ENCODE measurements at places on chromosomes 5 and 9.
A peak's percentile ranks its signal among the peaks of the same experiment; 100 is the strongest.

DNA sequence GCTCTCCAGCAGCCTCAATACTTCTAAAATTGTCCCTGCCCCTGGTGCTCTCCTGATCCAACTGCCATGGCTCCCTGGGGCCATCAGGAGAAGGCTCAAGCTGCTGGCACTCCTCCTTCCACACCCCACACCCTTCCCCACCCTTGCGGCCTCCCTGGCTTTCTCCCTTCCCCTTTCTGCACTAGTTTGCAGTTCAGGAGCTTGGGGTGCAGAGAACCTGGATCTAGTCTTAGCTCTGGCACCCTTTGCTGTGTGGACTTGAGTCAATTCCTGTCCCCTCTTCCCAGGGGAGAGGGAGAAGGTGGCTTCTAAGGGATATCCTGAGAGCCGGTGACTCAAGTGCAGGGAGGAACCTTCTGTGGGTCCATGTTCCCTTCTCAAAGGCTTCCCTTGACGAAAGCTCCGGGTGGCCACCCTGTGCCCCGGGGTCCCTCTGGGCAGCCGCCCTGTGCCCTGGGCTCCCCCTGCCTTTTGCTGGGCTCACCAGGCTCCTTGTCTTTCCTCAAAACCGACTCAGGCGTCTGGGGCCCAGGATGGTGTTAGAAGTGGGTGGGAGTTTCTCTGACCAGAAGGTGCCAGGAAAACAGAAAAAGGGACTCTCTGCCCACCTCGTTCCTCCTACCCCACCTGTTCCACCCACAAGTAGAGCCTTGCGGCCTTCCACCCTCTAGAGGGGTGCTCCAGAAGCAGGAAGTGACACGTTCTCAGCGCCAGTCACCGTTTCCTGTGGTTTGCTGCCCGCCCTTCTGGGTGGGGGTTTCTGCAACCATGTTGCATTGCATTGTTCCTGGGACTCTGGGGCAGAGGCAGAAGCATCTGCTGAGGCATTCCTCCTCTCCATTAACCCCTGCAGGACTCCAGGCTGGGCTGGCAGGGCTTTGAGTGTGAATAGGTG lies 15.0 kb downstream of the GLIPR2 start:
- no peak for DNase-seq

- no peak for DNase-seq
Measured at GRCh38 chr5:146921225-146921624, 42.7 kb upstream of the PPP2R2B start.

- DNase-seq, result no peak
Measured at GRCh38 chr5:139181322-139181730, 16.8 kb downstream of the SIL1 start.

GRCh38 chr9:36204906-36205547 lies 14.3 kb downstream of the CLTA start:
- DNase-seq, result no peak

GRCh38 chr5:126516852-126517251 lies 78.2 kb downstream of the ALDH7A1 start:
- no peak for DNase-seq

DNA sequence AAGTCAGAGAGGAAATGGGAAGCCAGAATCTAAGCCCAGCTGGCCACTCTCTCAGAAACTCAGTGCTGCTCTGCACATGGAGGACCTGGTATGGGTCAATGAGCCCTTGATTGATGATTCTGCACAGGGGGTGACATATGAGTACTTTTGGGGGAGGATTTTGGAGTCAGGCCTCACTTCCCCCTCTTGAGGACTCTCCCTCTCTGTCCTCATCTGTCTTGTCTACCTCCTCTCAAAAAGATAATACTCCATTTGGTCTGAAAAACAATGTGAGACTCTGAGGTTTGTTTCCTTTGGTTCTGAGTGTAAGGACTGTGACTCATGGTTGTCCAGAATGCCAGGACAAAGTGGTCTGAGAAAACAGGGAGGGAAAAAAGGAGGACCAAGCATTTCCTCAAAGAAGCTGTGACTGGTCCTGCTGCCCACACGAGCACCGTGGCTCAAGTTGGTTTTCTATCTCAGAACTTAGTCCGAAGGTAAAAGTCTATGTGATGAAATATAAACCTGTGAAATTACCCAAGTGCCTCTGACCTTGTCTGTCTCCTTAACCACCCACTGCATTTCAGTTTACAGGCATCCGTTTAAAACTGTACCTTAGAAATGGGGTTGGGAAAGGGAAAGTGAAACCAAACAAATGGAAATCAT lies 11.1 kb downstream of the TTC39B start:
- DNase-seq, result peak; percentile 62

- peak; percentile 34 for DNase-seq
Measured at GRCh38 chr9:115524453-115525059, 406.6 kb upstream of the TNC start.

DNA sequence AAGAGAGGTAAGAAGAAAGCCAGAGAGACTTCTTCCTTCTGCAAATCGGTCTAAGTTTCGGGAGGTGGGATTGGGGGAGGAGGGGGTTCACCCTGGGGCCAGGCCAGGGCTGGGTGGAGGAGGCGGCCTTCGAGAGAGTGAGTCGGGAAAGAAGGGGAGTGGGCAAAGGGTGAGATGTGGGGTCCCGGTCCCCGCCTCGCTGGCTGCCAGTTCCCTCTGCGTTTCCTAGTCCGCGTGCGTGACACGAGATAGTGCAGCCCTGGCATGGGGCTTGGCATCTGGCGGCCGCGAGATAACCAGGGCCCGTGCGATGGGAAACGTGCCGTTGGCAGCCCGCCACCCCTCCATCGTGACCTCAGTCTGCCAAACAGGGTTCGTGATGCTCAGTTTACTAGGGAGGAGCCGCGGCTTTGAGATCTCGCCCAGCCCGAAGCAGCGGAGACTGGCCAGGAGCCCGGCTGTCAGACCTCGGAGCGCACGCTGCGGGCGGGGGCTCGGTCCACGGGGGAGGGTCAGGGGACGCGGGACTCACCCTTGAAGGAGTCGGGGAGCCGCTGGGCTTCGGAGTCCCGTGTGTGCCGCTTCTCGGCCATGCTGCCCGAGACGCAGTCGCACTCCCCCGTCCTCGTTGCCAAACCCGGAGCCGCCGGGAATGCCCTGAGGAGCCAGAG lies at the start of gene STOM:
TSS of gene STOM (minus strand) at position 656 of the 671 bp plus-strand sequence. CDS start at position 593, 63 bp downstream.
- DNase-seq, result no peak

GRCh38 chr9:27109621-27110020 lies 596 bp downstream of the TEK start:
- no peak for DNase-seq

DNA sequence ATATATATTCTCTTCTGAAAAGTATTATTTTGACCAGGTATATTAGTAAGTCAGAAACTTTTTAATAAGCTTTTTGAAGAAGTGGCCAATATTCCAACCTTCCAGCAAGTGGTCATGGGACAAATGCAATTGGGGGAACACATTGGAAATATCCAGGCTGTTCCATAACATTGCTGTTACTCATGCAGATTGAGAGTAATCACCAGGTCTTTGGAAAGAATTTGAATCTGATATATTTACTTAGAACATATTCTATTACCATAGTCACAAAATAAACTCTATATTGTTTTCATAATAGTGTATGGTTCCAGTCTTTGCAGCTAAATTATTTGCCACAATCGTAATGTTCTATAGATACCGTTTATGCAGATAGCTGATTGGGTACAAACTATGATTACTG lies 102.8 kb downstream of the TAF11L14 start:
- no peak for DNase-seq

GRCh38 chr9:3436629-3437420 lies 89.0 kb downstream of the RFX3 start:
- DNase-seq, result no peak

- no peak for DNase-seq
Measured at GRCh38 chr9:127883959-127884358, 6.5 kb upstream of the AK1 start.

DNA sequence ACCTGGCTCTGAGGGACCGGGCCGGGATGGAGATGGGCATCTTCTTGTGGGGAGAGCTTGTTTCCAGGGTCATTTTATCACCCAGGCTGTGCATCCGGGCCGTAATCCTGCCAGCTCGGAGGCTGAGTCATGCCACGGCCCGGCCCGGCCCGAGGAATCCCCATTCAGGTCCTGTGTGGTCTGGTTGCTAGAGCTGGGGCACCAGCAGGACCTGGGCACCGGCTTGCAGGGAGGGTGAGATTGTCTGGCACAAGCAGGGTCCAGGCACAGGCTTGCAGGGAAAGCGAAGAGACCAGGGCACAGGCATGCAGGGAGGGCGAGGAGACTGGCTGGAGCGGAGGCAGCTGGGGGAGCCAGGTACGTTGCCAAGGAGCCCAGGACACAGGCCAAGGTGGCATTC lies 106.8 kb downstream of the RXRA start:
- no peak for DNase-seq

DNA sequence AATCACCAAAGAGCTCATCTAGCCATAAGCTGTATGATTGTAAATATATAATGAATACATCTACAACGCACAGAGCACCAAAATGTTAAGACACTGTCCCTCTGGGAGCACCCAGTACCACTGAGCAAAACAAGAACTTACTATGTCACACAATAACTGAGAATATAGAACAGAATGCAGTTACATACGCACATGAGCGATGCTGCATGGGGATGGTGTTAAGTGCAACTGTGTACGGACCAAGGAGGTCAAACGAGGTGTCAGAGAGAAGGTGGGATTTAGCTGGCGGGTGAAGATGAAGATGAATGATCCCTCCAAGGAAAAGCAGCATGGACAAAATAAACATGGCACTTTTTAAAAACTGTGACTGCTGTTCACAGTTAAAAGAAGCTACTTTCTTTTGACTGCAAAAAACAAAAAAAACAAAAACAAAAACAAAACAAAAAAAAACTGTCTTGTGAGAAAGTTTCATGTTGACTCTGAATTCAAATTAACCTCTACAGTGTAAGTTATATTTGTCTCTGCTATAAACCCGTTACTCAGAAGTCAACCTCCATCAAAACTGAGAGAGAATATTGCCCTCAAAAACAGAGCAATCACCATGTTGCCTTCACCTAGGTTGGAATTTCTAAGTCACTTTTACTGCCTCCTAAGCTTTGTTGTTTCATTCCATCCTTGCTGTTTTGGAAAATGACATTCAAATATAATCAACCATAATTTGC lies 169.6 kb upstream of the GNA14 start:
- no peak for DNase-seq

GRCh38 chr5:131854134-131854533 lies 57.3 kb upstream of the FNIP1 start:
- DNase-seq, result no peak

- no peak for DNase-seq
Measured at GRCh38 chr9:74245866-74246497, 251.2 kb upstream of the RORB start.

DNA sequence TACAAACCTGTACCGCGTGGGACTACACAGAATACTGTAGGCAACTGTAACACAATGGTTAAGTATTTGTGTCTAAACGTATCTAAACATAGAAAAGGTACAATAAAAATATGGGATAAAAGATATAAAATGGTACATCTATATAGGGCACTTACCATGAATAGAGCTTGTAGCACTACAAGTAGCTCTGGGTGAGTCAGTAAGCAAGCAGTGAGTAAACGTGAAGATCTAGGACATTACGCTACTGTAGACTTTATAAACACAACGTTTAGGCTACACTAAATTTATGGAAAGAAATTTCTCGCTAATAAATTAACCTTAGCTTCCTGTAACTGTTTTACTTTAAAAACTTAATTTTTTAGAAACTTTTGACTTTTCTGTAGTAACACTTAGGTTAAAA lies 46.5 kb downstream of the MRPS27 start:
- DNase-seq, result no peak
